ENCODE measurements at places on chromosomes 13 and 19.

- DNase-seq: no peak
Measured at GRCh38 chr19:57667228-57667627, 1.5 kb upstream of the ZSCAN4 start.

DNA sequence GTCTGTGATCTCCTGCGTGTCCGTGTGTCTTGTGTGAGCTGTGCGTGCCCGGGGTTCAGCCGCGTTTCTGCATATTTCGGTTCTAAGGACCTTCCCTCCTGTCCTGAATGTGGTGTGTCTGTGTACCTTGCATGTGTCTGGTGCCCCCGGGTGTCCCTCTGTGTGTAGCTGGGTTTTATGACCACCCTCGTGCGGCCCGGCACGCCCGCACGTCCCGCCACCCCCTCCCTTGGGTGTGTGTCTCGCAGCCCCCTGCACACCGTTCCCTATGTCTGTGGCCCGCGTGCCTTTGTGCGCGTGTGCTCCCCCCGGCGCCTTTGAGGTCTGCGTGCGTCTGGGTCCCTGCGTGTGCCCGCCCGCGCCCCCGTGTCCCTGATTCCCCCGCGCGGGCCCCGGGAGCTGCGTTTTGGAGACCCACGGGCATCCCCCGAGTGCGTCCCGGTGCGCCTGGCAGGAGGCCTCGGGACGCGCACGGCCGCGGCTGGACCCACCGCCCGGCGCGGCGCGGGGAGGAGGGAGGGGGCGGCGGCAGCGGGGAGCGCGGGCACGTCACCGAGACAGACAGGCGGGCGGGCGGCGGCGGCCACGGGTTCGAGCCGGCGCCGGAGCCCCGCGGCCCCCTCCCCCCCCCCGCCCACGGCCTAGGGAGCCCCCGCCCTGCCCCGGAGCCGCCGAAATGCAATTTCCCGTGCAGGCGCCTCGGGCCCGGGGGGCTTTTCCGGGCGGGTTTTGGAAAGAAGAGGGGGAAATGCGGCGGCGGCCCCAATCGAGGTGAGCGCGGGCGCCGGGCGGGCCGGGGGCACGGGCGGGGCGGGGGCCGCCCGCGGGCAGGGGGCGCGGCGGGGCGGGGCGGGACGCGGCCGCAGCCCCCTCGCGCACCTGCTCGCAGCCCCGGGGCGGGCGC is 12.0 kb upstream of the NANOS3 start:
- DNase-seq: no peak

DNA sequence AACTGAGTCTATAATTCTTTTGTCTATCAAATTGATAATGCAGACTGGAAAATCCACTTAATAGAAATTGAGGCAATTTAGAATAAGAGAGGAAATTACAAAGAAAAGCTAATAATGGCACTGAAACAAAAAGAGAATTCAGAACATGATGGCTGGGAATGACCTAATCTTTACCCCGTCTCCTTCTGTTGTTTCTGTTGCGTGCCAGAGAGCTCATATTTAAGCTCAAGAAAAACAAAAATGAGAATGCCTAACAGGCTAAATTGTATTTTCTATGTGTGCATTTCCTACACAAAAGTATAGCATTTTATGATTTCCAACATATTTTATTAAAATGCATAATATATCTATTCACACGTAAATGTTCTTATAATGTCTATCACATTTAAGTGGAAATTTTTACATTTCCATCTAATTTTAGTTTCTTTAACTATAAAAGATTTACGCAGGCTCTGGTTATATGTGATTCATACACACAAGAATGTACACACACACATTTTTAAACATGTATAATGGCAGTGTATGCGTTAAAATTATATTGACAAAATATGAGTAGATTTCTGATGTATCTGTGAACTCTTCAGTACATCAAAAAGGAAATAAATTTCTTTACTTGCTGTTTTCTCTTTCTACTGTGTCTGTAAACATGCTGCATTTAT is 432.3 kb downstream of the SLITRK6 start:
- DNase-seq: no peak

DNA sequence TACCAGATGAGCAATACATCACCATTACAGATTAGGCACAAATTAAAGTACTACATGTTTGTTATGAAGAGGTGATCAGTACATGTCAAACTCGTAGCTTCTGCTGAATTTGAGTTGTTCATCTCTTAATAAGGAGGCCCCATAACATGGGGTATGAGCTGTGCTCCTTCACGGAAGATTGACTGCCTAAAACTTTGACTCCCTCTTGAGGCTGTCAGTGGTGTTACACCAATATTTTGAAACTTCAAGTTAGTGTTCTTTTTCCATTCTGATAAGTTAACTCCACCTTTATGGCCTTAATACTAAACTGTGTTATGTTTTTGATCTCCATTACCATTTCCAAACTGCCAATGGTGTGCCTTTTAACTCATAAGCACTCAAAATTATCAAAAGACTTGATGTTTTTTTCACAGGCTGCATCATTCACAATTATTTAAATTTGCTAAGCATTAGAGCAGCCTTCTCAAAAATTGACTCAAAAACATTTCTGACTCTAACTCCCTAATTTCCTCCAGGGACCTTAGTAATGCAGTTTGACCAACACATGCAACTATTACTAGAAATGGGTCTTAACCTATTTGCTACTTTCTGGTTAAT is 1591.5 kb downstream of the PCDH9 start:
- DNase-seq: peak; percentile 3

GRCh38 chr19:12484011-12484370 is 625 bp downstream of the ZNF709 start:
- no peak for DNase-seq

- peak; percentile 5 for DNase-seq
Measured at GRCh38 chr19:21256722-21257121, 72.5 kb downstream of the ZNF708 start.

- no peak for DNase-seq
Measured at GRCh38 chr13:32938314-32938713, 77.9 kb upstream of the KL start.

GRCh38 chr19:35141837-35142605 is 1.0 kb upstream of the FXYD7 start:
- DNase-seq: no peak

DNA sequence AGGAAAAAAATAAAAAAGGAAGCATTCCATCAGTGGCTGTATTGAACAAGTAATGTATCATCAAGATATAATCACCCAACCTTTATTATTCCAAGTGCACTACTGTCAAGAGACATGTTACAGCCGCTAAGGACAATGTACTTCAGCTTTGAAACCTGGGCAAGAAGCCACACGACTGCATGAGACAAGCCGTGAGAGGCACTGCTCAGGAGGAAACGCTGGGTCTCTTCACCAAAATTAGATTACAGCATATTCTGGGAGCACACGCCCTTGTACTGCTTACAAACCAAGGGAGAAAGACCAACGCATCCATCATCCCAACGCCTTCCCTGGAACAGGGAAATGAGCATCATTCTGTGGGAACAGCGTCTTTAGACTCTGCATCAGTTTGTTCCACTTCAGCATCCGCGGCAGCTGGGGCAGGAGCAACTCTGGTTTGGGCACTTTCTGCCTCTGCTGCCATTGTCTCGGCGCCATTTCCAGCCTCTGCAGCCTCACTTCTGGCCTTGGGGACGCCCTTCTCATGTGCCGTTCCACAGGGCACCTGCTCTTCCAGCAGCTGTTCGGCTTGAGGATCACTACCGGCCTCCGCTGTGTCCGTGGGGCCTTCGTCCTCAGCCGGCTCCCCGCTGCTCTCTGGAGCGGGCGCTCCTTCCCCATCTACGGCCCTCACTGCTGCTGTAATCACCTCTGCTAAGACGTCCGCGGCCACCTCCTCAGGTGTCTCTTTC is 22.4 kb upstream of the BRD4 start:
- DNase-seq: no peak

- no peak for DNase-seq
Measured at GRCh38 chr13:110479648-110480047, 81.9 kb downstream of the RAB20 start.

GRCh38 chr19:18634612-18635297 is 2.1 kb upstream of the KLHL26 start:
- no peak for DNase-seq

GRCh38 chr13:74246487-74246886 is 112.3 kb upstream of the KLF12 start:
- DNase-seq: peak; percentile 4

DNA sequence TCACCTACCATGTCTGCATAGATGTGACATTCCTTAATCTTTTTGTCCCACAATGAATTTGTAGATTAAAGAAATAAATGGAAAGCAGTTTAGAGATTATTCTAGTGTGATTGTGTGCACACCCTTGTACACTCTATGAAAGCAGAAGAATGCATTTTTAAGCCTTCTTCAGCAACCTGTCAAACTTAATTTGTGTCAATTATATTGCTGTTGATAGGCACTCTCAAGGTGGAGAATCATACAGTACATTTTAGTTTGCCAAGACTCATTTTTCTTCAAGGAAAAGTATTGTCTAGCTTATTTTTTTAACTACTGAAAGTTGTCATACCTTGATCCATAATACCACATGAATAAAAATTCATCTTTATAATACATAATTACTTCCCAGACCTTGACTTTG is 1898.9 kb downstream of the OLFM4 start:
- DNase-seq: no peak

DNA sequence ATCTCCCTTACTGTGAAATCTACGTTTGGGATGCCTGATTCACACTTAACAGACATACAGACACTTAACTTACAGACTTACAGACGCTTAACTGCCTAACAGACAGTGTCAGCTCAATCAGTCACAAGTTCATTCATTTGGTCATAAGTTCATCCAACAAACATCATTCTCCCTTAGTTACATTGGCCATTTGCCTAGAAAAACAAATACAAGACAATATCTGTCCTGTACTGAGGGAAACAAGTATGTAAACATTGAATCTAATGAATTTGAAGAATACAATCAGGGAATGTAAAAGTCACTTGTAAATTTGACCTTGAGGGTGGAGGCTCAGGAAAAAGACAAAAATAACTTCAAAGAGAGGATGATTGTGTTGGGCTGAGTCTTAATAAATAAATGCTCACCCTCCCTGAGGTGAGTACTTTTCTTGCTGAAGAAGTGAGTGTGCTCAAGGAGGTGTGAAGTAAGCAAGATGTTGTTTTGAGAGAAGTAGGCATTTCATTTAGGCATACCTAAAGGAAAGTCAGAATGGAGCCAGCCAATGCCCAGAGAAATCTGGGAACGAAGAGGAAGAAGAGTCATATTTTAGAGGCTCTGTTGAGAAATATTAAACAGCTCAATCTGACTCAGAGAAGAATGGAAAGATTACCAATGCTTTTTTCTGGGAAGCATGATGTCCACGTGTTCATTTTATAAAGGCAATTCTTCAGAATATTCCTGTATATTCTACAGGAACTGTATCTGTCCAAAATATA is 958.4 kb upstream of the SLC10A2 start:
- no peak for DNase-seq

GRCh38 chr19:35220315-35220921 is 8.1 kb downstream of the FAM187B start:
- no peak for DNase-seq

Measured in head of caudate nucleus (tissue), 42 donors.